Left ventricle myocardium superior (tissue), 1 donor: ENCODE measurements at places on chromosomes 12 and 14. TPM values are rescaled to one million over a fixed set of nuclear protein-coding genes. Genes with fewer than 3 reads are reported as not detected.

DNA sequence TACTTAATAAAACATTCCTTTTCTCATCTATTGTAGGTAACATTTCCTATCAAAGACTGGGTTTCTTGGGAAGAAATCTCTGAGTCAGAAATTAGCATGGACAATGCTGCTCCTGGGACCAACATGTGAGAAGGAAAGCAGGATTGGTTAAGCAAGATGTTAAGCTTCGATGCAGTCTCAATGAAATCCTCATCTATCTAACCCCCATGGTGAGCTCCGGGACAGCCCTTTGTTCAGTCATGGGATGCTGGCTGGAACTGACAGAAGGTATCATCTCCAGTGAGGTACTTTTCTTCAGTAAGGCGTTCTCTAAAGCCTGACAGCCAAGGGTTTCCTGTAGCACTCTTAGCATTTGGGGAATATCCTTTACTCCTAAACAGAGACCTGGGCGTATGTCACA is 82.8 kb upstream of the SINHCAF start:
- no peak for DNase-seq

The DPPA3 gene
- total RNA-seq: not detected

The AKAP5 gene
- 0.30 TPM for total RNA-seq

The SERPINA1 gene
- total RNA-seq: 7.7 TPM

DNA sequence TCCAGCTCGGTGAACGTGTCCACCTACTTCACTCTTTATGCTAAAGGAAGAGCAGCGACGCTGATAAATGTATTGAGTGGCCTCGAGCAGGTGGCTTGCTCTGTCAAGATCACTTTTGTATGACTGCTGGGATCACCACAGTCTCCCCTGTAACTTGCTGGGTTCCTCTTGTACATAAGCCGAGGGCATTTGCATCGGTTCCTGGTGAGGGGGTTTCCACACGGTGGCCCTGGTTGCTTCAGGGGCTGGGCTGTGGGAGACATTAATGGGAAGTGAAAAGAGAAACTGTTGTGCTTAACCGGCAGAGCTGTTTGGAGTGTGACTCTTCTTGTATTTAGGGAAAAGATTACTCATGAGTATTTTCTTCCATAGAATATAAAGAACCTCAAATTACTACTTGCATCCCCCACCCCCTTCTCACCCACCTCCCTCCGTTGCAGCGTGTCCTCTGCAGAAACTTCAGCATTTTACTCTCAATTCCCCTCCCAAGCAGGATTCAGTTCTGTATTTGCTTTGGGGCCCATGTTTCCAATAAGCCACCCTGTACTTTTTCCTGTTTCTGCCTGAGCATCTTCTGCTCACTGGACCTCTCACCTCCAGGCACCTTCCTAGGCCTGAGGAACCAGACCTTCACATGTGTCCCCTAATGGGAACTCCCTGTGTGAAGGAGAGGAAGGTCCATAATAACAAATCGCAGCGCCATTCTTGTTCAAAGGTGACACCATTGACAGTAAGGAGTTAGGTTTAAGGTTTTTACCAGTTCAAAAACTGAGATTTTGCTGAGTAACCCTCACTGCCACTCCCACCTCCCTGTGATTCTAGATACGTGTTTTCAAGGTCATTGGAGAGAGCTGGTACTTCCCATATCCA is 187.0 kb downstream of the ETV6 start:
- no peak for DNase-seq

DNA sequence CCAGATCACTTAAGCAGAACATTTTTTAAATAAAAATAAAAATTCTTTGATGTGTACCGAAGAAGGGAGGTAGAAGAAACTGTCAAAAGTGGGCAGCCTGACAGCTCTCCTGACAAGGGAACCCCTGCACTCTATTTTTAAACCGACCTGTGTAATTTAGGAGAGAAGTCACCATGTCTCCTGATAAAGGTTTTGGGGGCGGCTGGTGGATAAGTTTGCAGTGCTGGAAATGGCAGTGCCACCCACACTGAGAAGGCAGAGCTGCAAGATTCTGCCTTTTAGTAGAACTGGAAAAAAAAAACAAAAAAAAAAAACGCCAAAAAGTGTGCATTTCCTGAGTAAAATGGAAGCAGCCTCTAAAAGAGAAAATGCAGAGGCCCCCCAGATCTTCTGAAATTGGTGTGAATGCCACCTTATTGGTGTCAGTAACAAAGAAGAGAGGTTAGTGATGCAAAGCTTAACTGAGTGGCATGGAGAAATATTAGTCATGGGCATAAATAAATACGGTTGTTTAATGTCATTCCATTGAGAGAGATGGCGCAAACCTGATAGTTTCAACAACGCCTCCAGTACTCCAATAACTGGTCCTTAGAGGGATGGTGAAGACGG is 24.7 kb downstream of the DUSP6 start:
- DNase-seq: no peak

The TMEM229B gene
- 2.2 TPM for total RNA-seq

DNA sequence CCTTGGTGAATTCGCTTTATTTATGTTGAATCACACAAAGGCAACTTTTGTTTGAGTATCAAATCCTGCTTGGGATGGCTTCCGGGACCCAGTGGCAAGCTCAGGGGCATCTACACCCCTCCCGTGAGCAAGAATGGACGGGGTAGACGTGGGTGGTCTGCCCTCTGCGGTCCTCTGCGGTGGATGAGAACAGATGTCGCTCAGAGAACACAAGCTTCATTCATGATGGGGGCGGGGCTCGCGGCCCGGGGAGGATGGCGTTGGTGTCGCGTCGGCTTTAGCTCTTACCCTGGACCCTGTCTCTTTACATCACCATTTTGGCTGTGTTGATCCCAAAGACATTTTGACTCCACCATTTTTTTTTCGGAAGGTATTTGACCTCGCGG is 158.5 kb upstream of the RTL1 start:
- no peak for DNase-seq

- peak; percentile 22 for DNase-seq
These were observed 15.4 kb downstream of the PAPLN start for GRCh38 chr14:73252491-73253322.

The HOXC12 gene
- total RNA-seq: not detected

DNA sequence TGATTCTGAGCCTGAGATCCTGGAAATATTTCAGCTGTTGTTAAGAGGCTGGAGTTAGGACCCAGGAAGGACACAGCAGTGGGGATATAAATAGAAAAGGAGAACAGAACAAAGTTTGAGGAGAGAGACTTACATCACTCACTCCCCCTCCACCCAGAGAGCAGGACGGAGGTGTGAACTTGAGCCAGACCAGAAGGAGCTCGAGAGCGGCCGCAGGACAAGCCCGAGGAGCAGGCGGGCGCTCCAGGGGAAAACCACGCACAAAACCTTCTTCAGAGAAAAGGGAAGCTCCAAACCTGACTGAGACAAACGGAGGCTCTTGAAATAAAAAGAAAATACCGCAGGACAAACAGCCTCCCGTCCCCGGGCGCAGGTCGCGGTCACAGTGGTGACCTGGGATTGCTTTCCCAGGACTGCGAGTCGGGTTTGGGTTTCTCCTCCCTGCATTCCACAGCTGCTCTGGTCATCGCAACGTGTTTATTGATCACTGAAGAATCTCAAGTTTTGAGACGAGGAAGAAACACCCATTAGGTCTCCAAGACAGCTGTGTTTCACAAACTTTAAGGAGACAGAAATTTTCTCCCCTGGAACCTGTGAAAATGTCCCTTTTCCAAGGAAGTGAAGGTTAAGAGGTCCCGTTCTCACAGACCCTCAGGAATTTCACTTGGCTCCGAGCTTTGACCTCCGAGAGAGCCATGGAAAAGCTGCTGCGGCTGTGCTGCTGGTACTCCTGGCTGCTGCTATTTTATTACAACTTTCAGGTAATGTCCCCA is at the start of gene ADGRD1:
Gene ADGRD1, plus strand, starts transcription at position 137 of the 773 bp plus-strand sequence. Its CDS starts 559 bp downstream, at position 696.
- DNase-seq: peak; percentile 79

The STRN3 gene
- 52.2 TPM for total RNA-seq

GRCh38 chr14:95303552-95303951 is 16.2 kb downstream of the CLMN start:
- DNase-seq: no peak

DNA sequence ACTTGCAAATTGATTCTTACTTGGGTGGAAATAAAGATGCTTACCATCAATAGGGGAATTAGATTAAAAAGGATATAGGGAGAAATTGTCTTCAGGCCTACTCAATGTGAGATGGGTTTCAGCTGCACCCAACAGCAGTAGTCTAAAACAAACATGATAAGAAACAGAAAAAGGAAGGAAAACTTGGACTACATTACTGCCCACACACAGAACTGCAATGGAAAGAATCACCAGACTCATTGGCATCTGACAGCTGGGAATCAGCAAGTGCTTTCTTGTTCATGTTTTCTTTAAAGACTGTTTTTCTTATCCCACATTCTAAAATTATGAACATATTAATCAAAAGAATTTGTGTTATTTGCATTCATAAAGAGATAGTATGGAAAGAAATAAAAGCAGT is 144.2 kb downstream of the LRIG3 start:
- DNase-seq: no peak

DNA sequence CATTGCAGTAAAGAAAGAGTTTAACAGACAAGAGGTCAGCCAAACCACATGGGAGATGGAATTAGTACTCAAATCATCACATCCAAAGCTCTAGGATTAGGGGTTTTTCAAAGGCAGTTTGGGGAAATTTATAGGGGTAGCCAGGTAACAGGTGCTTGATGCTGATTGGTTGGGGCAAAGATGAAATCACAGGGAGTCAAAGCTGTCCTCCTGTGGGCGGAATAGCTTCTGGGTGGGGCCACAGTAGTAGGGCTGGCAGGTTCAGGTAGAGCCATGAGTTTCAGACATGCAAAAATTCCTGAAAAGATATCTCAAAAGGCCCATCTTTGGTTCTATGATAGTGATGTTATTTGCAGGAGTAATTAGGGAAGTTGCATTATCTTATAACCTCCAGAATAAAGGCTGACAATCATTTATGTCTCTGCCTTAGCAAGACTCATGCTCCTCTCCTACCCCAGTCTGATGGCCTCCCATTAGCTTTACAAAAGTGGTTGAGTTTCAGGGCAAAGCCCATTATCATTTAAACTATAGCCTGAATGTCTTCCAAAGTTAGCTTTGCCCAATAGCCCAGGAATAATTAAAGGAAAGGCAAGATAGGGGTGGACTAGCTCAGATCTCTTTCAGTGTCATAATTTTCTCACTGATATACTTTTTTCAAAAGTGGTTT is 42.1 kb upstream of the CNTN1 start:
- no peak for DNase-seq

The CD69 gene
- 1.1 TPM for total RNA-seq

GRCh38 chr14:91155626-91156089 is 41.8 kb downstream of the DGLUCY start:
- peak; percentile 18 for DNase-seq

The EIF2B2 gene
- total RNA-seq: 34.5 TPM

The IQSEC3 gene
- total RNA-seq: 1.3 TPM

DNA sequence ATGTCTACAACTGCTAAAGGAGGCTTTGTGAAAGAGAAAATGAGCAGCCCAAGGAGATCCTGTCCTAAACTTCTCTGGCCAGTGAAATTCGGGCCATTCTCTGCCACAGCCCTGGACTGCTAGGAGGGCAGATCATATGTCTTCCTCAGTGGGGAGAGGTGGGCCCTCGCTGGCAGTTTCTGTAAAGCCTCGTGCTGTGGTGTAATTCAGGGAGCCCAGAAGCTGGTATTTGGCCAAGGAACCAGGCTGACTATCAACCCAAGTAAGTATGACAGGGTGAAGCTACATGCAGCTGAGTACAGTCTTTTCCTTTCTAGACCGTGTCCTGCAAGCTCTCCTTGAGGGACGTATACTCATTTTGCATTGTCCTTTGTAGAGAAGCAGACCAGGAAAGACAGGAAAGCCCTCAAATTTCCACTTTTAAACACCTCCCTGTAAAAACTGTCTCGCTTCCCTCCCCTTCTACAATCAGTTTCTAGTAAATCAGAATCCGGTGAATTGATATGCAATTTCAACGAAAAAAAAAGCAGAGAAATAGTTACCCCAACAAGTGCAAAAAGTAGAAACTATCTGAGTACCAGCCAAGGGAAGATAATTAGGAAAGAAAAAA is 106.8 kb downstream of the DAD1 start:
- DNase-seq: peak; percentile 44

DNA sequence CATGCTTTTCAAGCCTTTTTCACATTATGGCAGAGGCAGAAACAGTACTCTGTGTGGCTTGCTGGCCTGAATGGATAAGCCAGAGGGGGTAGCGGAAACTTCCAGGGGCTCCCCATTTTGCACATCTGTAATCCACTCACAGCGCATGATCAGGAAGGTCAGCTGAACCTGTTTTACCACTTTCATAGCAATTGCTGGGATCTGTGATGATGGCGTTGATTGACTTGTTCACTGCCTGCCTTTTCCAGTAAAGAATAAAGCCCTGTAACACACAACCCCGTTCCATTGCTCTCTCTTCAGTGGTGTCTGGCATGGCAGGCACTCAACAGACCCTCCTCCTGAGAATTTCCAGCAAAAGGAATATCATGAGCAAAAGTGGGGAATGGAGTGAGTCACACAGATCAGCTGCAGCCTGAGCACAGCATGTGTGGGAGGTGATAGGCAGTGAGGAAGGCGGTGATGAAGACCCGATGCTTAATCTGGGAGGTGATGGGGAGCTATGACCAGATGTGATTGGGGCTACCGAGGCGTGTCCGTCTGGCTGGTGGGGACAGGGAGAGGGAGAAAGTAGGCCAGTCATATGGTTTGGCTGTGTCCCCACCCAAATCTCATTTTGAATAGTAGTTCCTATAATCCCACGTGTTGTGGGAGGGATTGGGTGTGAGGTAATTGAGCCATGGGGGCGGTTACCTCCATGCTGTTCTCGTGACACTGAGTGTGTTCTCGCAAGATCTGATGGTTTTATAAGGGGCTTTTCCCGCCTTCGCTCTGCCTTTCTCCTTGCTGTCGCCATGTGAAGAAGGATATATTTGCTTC is 44.7 kb upstream of the CHST11 start:
- DNase-seq: no peak

DNA sequence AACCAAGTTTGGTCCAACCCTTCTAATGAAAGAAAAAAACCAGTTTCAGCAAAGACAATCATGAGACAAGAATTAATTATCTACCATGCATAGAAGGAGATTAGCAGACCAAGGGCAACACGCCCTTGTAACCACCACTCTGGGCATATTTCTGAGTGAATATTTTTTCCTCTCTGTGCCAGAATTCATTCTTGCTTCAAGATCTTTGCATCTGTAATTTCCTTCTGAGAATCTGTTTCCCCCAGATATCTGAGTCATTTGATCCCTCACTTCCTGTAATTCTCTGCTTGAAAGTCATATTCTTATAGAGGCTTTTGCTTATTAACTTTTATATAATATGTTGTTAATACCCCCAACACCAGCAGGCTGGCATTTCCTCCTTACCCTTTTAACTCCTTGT is 243.7 kb downstream of the SLC16A7 start:
- no peak for DNase-seq

The ZFC3H1 gene
- total RNA-seq: 15.3 TPM

- DNase-seq: no peak
These were observed 11.3 kb upstream of the USP15 start for GRCh38 chr12:62248873-62249272.
